ENCODE measurements at places on chromosomes 2 and 18.
A peak's percentile ranks its signal among the peaks of the same experiment; 100 is the strongest.

- DNase-seq, result no peak
Measured at GRCh38 chr18:13359210-13359609, 140.7 kb downstream of the LDLRAD4 start.

- no peak for DNase-seq
Measured at GRCh38 chr2:2096803-2097464, 234.1 kb downstream of the MYT1L start.

DNA sequence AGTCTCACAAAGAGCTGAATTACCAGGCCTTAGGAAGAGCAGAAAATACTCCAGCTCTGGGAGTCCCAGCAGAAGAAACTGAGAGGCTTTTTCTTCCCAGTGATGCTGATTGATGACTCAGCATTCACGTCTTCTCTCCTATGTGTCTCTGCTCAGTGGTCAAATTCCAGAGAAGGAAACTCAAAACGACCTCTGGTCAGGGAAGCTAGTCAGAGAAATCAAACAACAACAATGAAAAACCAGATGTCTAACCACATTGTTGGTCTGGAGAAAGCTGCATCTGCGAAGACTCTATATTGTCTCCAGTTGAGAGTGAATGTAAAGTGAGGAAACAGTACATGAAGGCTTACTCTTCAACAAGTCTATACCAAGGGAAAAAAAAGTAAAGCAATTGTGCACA lies 28.6 kb upstream of the CERS6 start:
- DNase-seq, result no peak

GRCh38 chr18:57077005-57077765 lies 69.7 kb upstream of the BOD1L2 start:
- no peak for DNase-seq

DNA sequence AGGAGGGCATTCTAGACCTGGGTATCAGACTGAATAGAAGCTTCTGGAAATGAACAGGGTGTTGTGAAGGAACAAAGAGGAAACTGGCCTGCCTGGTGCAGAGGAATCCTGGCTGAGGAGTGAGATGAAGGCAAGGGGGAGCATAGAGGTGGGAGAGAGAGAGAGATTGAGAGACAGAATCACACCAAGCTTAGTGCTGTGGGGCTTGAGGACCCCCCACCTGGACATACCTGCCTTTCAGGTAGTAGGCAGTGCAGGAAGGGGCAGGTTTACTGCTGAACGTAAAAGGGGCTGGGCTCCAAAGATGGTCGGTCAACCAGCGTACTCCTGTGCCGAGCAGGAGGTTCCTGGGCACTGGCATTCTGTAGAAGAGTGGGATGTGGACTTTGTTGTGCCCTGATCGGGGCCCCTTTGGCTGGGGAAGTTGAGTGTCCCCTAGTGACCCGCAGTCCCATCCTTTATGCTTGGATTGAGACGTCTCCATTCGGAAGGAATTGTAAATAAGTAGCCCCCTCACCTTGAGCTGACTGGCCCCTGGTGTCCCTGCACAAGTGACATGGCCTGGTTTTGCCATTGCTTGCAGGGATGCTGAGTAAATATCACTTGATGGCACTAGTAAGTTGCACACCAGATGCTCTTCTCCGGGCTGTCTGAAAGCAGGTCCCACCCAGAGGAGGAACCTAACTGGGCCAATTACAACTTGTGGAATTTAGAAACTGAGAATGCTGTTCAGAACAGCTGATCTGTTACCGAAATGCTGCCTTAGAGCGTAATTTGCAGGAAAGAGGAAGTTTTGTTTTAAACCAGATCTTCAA lies 1.4 kb downstream of the UBE2F start:
- no peak for DNase-seq

- DNase-seq, result no peak
Measured at GRCh38 chr2:102755284-102755683, 6.5 kb upstream of the TMEM182 start.

- peak; percentile 47 for DNase-seq
Measured at GRCh38 chr18:70288171-70288850, 534 bp upstream of the SOCS6 start.

- peak; percentile 46 for DNase-seq
Measured at GRCh38 chr2:50529600-50530218, 502.2 kb downstream of the NRXN1 start.

GRCh38 chr2:32168513-32168912 lies 2.8 kb downstream of the SLC30A6 start:
- DNase-seq, result no peak

Data from neuronal stem cell (in vitro differentiated cells).